AG10803 (cell line): ENCODE measurements at places on chromosomes 1 and 21.

GRCh38 chr21:15015622-15016471 lies 49.0 kb downstream of the NRIP1 start:
- peak; percentile 96 for DNase-seq

DNA sequence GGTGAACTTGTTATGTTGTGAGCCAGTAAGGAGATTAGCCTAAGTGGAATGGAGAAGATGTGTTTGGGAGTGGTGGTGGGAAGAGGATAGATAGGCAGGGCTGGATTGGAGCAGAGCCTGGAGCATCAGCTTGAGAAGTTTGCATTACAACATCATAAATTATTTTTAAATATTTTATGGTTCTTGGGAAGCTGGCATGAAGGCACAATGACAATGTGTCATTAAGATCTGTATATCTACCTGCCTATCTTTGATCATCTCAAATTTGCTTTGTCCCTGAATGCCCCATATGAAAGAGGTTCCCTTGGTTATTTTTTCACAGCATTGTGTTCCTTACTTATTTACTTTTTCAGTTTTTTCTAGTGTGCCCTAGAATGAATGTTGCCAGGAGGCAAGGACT lies 32.3 kb downstream of the HRNR start:
- no peak for DNase-seq

DNA sequence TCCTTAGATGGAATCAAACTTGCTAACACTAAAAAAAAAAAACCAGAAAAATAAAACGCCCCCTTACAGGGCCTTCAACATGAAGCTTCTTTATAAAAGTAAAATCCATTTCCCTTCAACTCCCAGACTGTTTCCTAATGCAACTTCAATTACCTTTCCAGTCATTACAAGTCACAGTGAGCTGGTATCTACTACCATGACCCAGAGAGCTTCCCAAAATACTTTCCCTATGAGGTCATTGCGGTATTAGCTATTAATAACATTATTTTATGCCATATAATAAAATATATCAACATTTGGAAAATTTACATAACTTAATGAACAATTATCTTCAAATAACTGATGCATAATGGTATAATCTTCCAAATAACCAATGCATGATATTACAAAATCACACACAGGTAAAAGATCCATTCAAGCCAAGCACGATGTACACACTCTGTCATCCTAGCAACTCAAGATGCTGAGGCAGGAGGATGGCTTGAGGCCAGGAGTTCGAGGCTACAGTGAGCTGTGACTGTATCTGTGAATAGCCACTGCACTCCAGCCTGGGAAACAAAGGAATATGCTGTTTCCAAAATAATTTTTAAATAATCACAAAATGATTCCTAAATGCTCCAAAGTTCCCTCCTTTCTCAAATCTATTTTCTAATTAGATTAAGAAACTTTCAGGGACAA lies 24.1 kb downstream of the EIF4G3 start:
- no peak for DNase-seq

GRCh38 chr1:160811147-160811546 lies 15.2 kb downstream of the LY9 start:
- no peak for DNase-seq

GRCh38 chr1:172343240-172344160 lies 77.0 kb upstream of the C1orf105 start:
- DNase-seq, result peak; percentile 94

- DNase-seq, result peak; percentile 88
Observed at GRCh38 chr1:145782272-145783099, 41.4 kb downstream of the RNF115 start.

GRCh38 chr1:16300436-16300835 lies 51.8 kb downstream of the FBXO42 start:
- DNase-seq, result no peak

DNA sequence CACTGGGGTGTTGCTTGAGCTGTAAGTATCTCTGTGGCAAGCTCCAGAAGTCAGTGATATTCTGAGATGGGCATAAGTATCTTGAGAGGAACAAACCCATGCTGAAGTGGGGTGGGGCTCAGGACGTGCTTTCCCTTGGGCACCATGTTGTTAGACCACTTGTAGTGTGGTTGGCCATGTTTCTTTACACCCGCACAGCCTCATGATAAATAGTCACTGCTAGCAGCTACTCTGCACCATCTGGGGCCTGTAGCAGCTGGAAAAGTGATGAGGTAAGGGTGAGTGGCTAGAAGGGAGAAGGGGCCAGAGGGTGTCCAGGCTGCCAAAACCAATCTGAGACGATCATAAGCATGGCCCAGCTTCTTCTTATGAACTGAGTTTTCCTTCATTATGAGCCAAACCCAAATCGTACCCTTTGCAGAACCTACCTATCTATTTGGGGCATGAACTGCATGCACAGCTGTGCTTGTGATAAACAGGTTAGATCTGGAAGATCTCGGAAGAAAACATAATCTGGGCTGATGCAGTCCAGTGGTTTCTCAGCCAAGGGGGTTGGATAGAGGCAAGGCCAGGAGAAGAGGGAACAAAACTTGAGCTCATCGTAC lies 91.9 kb upstream of the IRF2BP2 start:
- no peak for DNase-seq

- DNase-seq, result peak; percentile 64
Observed at GRCh38 chr1:62746086-62746808, 37.7 kb upstream of the ATG4C start.

DNA sequence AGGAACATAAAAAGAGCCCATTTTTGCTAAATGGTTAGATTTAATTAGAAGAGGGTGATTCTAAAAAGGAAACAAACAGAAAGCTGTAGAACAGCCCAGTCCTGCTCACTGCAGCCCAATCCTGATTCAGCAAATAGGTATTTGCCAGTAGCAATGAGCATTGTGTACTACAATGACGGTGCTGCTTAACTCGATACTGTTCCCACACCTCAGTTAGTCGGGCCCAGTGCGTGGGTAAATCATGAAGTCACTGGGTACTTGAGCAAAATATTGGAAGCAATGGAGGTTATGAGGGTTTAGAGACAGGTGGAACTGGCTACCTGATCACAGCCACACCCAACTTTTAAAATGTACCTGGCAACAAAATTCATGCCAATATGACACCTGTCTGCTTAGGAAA lies 101.5 kb upstream of the ADGRL2 start:
- DNase-seq, result peak; percentile 71

GRCh38 chr21:17576080-17576835 lies 36.4 kb downstream of the BTG3 start:
- no peak for DNase-seq

DNA sequence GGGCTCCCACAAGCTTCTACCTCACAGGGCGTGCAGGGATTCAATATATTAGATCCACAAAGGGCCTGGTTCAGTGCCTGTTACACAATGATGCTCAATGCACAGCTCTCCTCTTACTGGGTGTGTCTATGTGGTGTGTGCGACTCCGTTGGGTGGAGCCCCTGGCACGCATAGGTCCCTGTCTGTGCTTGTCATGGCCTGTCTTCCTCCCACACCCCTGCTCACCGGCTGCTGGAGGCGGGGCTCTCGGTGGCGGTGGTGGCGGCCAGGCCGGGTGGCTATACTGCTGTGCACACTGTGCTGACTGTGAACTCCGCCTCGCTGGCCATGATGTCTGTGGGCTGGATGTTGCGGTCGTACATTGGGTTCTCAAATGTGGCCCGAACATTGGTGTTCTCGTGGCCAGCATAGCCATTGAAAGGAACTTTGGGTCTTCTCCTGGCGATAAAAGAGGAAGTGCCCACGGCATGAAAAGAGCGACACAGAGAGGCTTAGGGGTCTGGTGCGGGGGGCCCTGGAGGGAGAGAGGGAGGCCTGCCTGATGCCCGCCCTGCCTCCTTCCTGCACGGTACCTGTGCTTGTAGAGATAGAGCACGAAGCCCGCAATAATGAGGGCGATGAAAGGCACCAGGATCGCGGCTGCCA lies 46.9 kb downstream of the ZSCAN20 start:
- DNase-seq, result no peak

DNA sequence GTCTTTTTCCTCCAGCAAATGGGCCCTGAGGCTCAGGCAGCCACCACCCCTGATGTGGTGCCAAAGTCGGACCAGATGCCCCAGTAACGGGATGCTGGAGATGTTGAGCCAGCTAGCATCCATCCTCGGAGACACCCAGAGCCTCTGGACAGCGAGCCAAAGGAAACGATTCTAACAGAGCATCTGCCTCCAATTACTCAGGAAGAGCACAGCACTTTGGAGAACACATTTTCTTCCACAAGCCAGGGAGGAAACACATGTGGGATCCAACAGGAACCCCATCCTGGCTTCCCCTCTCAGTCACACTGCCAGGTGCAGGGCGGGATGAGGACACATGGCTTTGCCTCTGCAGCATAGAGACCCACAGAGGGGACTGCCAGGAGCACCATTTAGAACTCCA lies 44.9 kb downstream of the C1orf198 start:
- peak; percentile 84 for DNase-seq

- DNase-seq, result no peak
Observed at GRCh38 chr1:88141499-88142074, 542.5 kb upstream of the PKN2 start.

DNA sequence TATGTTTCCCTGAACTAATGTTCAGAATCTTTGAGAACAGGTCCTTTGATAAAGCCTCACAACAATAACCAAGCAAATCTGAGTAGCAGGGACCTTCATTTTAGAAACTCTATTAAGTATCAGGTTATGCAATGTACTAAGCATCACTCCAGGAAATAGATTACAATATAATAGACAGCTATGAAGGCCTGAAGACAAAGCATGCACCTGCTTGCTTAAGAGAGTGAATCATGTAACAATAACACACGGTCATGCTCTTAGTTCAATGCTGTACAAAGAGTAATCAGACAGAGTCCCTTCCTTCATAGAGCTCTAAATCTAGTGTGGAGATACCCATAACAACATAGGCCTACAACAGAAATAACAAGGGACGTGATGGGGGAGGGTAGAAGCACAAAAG lies 8.1 kb upstream of the CMPK1 start:
- no peak for DNase-seq
